NCI-H1105 treated with DMSO at 0.1 percent for 48 hours (cell line): ENCODE measurements at places on chromosomes 11 and 22.

- DNase-seq: no peak
Measured at GRCh38 chr22:28112190-28112544, 193.1 kb upstream of the PITPNB start.

GRCh38 chr22:39234472-39234787 lies 10.4 kb downstream of the PDGFB start:
- DNase-seq: no peak

- no peak for DNase-seq
Measured at GRCh38 chr11:75578977-75579376, 16.9 kb downstream of the SERPINH1 start.

DNA sequence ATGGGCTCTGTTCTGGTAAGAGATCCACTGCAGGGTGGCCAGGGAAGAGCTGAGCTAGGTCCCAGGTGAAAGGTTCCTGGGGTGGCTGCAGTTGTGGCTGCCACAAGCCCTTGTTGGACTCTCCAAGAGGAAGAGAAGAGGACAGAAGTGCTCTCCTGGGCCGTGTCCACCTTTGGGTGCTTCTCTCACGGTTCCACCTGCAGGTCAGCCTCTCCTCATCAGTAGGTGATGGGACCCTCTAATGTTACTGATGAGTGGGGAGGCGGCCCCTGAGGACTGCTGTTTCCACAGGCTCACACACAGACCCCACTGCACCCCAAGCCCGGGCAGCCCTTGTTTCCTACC lies 804.9 kb downstream of the BRD1 start:
- DNase-seq: no peak

DNA sequence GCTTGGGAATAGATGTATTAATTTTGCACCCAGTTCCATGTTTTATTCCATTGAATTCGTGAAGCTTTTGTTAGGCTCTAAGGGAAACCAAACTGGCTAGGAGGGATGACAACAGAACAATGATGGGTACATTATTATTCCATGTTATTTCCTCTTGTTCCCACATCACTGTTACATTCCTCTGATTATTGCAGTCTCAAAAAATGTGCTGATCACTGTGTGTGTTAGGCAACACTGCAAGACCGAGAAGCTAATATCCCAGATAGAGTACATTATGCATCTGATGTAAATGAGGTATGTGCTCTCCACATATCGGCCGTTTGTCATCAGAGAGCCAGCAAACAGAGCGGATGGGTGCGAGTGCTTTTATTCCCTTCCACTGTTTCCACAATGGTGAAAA lies 327.9 kb downstream of the SOX6 start:
- DNase-seq: no peak

GRCh38 chr11:605286-606129 lies 10.2 kb downstream of the IRF7 start:
- DNase-seq: no peak

GRCh38 chr11:114209343-114209742 lies 86.9 kb upstream of the NNMT start:
- DNase-seq: no peak

GRCh38 chr11:72741429-72741833 lies 10.8 kb downstream of the ARAP1 start:
- no peak for DNase-seq

DNA sequence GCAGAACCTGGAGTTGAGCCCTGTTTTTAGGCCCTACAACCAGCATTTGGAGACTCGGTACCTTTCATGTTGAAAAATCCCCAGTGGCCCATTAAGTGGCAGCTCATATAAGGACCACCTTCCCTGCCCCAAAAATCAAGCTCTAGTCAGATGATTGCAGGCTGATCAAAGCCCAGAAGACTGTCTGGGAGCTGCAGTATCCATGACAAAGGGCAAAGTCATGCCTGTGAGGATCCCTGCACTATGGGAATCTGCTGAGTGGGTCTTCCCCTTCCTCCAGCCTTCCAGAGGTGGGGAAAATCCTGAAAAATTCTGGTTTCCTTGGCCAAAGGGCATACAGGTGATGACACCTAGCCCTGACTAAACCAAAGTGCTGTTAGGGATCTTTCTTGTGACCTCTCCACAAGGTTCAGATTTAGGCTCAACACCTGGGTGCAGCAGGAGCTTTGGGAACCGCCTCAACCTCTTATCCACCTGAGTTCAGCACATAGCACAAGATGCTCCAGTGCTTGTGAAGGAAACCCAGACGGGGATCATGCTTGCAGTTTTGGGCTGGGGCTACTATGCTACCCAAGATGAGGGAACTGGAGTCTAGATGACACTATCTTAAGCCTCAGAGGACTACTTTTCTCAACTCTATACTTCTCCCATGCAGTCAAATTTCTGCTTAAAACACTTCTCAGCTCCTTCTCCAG lies 1.2 kb upstream of the TRIM3 start:
- DNase-seq: no peak

DNA sequence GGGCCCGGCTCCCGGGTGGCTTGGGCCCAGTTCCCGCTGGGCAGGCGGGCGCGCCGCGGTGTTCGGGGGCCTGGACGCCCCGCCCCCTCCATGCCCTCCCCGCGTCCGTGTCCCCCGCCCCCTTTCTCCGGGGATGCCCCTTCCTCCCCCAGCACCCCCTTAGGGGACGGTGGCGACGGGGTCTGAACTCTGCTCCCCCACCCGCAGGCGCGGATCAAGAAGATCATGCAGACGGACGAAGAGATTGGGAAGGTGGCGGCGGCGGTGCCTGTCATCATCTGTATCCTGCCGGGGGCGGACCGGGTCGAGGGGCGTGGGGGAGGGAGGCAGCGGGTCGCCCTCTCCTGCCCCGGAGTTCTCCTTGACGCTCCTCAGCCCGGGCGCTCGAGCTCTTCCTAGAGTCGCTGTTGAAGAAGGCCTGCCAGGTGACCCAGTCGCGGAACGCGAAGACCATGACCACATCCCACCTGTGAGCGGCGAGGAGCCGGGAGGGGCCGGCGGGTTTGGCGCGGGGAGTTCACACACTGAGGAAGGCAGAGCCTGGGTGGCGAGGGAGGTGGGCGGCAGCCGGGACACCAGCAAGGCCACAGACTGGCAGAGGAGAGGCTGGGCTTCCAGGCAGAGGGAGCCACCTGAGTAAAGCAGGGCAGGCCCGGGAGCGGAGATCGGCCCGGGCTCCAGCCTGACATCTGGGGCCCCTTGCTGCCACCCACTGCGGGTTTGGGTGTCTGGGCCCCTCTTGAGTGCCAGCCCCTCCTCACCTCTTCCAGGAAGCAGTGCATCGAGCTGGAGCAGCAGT lies 546 bp downstream of the DRAP1 start:
- DNase-seq: no peak

- no peak for DNase-seq
Measured at GRCh38 chr11:86596861-86597586, 75.4 kb downstream of the ME3 start.

DNA sequence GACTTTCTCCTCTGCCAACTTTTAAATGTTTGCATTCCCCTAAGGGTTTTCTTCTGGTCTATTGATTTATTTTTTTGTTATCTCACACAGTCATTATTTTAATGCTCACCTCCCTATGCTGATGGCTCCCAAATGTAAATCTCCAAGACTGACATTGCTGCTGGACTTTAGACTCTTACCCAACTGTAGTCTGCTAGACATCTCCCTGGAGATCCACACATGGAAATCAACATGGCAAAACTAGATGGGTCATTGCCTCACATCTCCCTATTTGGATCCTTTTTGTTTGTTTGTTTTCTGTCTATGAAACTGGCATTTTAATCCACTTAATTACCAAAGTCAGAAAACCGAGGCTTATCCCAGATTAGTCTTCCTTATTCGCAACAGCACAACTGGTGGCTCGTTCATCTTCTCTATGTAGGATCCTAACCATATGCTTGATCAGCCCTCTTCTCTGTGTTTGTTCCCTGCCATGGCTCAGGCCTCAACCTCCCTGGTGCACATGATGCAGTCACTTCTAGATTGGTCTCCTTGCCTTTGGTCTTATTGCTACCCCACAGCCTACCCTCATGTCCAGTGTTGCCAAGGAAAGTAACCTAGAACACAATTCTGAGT lies 37.3 kb downstream of the SC5D start:
- DNase-seq: no peak

DNA sequence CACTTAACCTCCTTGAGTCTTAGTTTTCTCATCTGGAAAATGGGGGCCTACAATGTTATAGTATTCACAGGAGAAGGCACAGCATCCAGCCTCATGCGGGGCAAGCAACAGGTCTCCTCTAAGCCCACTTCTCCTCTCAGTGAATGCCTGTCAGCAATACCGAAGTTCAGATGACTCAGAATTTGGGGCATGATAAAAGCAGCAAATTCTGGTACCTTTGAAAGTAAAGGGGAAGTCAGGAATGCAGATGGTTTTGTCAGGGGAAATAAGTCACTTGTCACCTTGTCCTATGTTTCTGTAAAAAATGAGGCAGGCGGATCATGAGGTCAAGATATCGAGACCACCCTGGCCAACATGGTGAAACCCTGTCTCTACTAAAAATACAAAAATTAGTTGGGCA lies 350.2 kb downstream of the LARGE1 start:
- DNase-seq: no peak

- peak; percentile 76 for DNase-seq
Measured at GRCh38 chr11:126607374-126607773, 251.9 kb downstream of the ST3GAL4 start.

DNA sequence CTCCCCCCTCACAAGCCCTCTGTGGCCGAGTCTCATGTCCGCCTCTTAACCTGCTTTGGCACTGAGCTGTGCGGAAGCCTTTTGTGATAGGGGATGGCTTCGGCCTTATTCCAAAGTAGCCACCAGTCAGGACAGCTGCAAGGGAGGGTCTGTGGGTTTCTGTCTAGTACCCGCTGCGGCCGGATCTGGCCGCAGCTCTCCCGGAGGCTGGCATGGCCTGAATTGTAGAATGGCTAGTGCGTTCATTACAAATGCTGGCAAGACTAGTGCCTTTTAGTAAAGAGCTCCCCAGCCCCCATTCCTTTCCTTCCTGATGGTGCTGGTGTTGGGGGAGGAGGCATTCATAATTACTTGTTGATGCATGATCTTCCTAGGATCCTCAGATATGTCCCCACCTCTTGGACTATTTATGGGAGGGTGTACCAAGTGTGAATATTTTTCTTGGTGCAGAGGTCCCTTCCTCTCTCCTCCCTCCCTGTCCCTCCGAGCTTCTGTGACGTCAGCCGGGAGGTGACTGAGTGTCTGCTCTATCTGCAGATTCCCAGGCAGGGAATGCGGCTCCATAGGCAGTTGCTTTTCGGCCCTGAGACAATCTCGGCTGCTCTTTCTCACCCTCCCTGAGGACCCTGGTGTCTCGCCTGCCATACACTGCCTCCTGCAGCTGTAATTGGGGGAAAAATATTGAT lies 108.7 kb upstream of the E2F8 start:
- no peak for DNase-seq

DNA sequence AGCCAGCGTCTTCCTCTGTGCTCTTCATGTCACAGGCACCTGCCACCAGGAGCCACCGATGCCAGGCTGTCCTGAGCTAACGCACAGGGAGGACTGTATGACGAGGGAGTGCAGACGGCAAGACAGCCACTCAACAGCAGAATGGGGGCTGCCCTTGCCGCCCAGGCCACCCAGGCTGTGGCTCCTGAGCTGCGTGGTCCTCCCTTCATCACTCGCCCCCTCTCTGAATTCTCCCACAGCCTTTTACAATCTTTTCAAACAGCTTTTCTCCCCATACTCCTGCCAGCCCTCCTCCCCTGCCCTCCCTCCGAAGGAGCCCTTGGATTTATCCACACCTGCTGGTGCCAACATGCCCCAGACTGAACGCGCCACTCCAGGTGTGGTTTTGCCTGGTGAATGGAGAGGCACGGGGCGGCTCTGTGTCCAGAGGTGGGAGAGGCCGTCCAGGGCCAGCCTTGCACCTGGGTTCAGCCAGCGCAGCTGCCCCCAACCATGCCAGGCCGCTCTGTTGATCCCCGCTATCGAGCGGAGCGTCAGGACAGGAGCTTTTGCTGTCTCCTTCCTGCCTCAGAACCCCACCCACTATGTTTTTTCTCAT lies 22.0 kb downstream of the OVOL1 start:
- peak; percentile 17 for DNase-seq

DNA sequence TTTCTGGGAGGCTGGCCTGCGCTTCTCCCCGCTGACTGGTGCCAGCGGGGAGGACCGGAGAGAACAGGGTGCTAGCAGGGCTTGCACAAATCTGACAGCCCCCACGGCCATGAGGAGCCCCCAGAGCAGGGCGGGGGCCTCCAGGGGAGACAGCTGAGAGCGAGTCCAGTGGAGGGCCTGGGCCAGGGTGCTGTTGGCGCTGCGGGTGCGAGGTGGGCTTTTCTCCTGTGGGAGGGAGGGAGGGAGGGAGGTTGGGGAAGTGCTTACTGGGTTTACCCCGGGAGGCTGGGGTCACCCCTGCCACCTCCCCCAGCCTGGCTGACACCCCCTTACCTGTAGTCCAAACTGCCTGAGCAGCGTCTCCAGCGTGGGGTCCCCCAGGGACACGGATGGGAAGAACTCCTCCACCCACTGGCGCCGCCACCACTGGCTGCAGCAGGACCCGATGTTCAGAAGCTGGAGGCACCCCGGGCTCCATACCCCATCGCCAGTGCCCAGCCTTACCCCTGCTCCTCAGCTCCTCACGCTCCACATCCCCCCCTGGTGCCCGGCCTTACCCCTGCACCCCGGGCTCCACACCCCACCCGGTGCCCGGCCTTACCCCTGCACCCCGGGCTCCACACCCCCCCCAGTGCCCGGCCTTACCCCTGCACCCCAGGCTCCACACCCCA lies 3.9 kb downstream of the LMF2 start:
- no peak for DNase-seq

DNA sequence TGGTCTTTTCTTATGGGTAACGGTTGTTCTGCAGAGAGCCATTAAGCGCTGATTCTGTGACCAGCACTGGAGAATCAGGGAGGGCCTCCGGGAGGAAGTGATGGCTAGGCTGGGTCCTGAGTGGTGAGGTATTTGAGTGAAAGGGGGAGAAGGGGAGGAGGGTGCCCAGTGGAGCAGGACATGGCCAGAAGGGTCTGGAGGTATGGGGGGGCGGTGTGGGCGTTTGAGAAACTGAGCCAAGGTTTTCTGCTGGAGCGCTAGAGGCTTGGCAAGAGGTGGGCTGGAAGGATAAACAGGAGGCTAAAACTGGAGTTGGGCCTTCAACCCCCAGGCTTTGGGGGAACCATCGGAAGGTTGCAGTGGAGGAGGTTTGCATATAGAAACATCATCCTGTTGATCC lies 72.5 kb downstream of the FBLN1 start:
- DNase-seq: no peak

DNA sequence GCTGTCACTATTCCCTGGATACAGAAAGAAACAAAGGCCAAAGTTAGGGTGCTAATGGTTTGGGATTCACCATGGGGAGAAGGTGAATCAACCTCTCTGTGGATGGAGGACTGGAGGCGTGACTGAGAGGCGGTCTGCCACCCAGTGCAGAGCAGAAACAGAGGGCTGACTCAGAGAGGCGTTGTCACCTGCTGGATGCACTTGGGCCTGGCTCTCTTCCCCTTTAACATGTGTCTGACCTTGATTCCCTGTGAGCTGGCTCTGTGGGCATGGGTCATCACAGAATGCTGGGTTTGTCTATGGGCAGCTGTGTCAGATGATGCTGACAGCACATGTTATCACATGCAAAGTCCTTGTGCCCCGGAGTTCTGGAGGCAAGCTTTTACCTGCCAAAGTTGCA lies 75.9 kb downstream of the LDLRAD3 start:
- no peak for DNase-seq

GRCh38 chr11:15526032-15526431 lies 411.3 kb downstream of the INSC start:
- DNase-seq: no peak

- DNase-seq: no peak
Measured at GRCh38 chr22:22756109-22756508, 111.7 kb downstream of the GGTLC2 start.

- no peak for DNase-seq
Measured at GRCh38 chr11:101523193-101523592, 60.6 kb downstream of the TRPC6 start.
